Effector memory CD4-positive, alpha-beta T cell (primary cell): ENCODE measurements at places on chromosomes 2 and 18.

DNA sequence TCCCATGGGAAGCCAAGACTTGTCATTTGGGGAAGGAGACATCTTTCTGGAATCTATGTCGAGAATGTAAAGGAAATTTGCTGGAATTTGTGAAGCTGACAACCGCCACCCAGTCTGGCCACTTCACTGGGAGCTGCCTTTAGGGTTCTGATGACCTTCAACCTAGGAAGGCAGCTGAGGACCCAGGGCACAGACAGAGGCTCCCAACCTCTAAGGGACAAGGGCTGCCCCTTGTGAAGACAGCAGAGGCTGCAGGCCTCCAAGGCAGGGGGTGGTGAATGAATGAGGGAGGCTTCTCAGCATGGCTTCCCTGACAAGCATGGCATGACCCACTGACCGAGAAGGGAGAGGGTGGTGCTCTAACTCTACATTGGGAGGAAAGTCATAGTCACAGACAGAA lies 128.9 kb upstream of the ASB18 start:
- DNase-seq, result no peak

- no peak for DNase-seq
These were observed 325.5 kb downstream of the AGPS start for GRCh38 chr2:177717831-177718618.

DNA sequence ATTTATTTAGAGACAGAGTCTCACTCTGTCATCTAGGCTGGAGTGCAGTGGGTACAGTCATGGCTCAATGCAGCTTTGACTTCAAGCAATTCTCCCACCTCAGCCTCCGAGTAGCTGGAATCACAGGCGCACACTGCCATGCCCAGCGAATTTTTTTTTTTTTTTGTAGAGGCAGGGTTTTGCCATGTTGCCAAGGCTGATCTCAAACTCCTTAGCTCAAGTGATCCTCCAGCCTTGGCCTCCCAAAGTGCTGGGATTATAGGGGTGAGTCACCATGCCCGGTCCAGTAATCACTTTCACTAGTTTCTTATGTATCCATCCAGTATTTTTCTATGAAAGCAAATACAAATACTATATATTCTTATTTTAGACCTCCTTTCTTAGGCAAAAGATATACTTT lies 24.0 kb downstream of the PRKAG3 start:
- no peak for DNase-seq

- DNase-seq, result no peak
These were observed 74.7 kb downstream of the EIPR1 start for GRCh38 chr2:3302751-3303582.

DNA sequence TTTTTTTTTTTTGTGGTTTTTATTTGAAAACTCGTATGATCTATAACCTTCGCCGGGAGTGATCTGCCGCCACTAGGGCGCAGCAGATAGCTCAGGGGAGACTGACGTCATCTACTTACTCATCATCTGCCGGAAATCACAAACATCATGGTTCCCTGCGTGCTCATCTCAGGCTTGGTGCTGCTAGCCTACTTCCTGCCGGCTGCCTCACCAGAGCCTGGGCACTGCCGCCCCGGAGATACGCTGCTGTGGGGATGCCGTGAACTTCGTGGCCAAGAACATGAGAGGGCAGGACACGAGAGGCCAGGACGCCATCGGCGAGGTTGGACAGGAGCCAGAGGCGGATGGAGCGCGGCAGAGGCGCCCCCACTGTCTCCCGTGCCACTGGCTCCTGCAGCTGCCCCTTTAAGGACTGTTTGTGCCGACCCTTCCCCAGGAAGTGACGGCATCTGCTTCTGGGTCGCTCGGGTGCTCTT lies 68.8 kb downstream of the DOK6 start:
- peak; percentile 18 for DNase-seq

- DNase-seq, result no peak
These were observed 22.4 kb upstream of the CD28 start for GRCh38 chr2:203683932-203684556.
